ENCODE measurements at places on chromosomes 2 and 18.

GRCh38 chr2:20571231-20571630 is 79.7 kb downstream of the HS1BP3 start:
- DNase-seq: no peak

DNA sequence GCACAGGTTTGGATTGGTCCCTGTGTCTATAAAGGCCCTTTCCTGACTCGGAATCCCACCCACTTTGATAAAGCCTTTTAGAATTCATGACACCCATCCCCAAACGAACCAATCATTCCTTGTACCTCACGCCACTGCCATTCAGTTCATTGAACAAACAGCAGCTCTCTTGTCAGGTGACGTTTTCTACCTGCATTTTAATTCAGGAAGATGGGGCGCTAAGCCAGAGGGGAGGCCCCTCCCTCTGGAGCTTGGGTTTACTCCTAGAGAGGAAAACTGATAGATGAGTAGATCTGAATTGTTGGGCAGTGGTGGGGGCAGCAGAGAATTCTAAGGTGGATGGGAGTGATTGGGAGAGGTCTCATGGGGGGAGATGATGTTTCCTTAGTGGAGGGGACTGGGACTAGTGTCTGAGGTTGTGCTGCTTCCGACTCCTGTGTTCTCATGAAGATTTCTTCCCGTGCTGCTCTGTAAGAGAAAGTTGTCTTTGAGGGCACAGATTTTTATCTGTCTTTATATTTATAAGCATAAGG is 9.6 kb downstream of the RRM2 start:
- DNase-seq: no peak

DNA sequence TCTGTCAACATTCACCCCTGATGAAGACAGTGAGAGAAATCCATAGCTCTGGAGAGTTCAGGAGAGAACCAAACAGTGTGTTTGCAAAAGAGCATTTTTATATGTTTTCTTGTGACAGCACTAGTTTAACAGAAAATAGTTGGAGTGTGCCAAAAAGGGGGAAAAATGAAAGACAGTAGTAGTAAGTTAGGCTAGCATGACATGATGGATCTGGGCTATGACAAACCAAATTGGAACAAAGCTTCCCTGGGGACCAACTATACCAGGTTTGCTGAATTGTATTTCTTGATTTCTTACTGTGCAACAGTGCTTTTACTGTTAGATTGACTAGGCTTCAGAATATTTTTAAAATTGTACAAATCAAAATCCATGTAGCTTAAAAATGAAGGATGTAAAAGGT is 159.8 kb downstream of the ARHGAP15 start:
- no peak for DNase-seq

DNA sequence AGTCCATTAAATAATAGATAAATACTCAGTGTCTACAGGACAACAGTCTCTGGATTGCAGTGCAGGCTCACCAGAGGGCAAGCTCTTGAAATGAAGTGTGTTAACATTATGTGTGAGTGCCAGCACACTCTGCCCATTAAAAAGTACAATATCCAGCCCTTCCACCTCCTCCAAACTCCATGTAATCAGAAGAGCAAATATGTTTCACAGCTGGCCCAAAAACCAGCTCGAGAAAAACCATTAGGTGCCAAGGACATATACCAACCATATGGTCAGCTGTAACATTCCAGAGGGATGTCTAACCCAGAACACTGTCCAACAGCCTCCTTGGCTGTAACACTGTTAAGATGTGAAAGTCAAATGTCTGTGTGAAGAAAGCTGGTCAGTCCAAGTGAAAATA is 112.2 kb downstream of the ZNF385B start:
- no peak for DNase-seq

DNA sequence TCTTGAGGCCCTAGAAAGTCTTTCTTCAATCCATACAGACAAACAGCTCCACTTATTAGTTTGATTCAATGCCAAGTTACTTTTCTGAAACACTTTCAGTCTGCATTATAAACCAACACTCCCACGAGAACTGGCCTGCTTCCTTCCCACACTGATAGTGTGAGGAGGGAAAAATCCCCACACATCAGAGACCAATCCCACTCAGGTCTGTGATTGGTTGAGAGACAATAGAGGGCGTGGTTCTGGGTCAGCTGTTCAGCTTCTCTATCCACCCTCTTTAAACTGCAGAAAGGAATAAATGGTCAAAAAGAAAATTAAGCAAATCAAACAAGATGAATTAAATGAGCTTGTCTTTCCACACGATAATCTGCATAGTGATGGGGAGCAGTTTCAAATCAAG is 152.5 kb downstream of the NRP2 start:
- DNase-seq: no peak

- no peak for DNase-seq
These were observed 14.6 kb downstream of the PARD6G start for GRCh38 chr18:80232710-80233109.

DNA sequence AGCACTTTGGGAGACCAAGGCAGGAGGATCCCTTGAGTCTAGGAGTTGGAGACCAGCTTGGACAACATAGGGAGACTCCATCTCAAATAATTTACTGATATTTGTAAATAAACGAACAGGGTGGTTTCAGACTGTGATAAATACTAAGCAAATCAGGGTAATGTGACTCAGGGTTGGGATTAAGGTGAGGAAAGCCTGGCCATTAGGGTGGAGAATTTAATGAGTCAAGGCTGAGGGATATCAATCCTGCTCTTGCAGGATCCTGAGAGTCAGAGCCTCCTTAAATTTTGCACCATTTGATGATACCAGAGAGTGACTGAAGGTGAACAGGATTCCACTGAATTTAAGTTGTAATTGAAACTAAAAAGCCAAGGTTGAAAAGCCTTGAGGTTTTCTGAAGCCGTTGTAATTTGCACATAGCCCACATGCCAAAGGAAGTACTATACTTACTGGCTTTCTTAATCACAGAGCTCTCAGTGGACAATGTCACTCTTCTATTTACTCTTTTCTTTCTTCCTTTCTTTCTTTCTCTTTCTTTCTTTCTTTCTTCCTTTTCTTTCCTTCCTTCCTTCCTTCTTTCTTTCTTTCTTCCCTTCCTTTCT is 28.6 kb upstream of the AP1S3 start:
- no peak for DNase-seq

DNA sequence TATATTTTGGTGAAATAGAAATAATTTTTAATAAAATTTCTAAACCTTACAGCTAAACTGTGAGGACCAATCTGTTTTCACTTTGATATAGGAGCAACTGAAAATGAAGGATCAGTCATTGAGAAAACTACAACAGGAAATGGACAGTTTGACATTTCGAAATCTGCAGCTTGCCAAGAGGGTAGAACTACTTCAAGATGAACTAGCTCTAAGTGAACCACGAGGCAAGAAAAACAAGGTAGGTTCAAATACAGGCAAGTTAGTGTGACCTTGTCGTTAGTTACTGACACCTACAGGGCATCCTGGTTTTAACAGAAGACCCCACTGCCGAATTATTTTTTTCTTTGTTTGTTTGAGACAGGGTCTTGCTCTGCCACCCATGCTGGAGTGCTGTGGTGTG is 75.5 kb upstream of the STON1 start:
- DNase-seq: no peak

DNA sequence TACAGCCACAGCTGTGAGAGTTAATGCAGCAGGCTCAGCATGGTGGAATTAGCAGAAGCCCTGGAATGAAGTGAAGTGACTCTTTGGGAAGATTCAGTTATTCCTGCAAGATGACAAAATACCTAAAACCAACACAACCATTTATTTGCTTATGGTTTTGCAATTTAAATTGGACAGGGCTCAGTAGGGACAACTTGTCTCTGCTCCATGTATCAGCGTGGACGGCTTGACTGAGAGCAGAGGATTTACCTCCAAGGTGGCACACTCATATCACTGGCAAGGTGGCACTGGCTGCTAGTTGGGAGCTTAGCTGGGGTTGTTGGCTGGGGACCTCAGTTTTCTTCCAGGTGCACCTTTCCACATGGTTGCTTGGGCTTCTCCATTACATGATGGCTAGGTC is 58.3 kb downstream of the LTBP1 start:
- no peak for DNase-seq

DNA sequence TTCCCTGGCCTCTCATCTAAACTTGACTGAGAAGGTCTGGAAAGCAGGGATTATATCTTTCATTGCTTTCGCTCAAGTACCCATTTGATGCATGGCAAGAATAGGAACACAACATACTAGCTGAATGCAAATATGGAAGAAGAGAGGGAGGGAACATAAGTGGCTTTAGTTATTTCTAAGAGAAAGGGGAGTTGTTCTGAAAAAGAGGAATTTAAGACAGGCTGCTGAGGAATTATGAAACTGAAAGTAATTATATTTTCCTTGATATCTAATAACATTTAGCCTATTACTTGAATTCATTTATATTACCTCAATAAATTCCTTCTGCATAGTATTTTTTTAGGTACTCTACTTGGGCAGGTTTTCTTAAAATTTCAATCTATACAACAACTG is 105.8 kb upstream of the TTN start:
- DNase-seq: no peak

- DNase-seq: no peak
These were observed 288.9 kb upstream of the ETAA1 start for GRCh38 chr2:67108231-67108630.

GRCh38 chr2:26521054-26521912 is 43.4 kb upstream of the OTOF start:
- DNase-seq: no peak

DNA sequence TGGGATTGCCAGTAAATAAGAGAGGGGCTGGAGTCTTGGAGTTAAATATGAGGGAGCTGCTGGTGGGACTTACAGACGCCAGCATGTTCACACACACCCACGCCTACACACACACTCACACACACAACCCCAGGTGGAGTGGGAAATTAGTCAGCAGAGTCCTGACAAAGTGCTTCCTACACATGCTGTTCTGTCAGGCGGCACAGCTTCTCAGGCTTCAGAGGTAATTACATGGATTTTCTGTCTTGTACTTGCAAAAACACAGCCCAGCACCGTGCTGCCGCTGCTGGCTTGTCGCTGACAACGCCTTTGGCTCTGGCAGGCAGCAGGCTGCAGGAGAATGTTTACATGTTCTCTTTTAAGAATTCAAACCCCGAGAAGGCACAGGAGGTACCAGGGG is 1186.3 kb upstream of the CELF4 start:
- no peak for DNase-seq

GRCh38 chr2:134553657-134554056 is 165.1 kb downstream of the TMEM163 start:
- DNase-seq: no peak

DNA sequence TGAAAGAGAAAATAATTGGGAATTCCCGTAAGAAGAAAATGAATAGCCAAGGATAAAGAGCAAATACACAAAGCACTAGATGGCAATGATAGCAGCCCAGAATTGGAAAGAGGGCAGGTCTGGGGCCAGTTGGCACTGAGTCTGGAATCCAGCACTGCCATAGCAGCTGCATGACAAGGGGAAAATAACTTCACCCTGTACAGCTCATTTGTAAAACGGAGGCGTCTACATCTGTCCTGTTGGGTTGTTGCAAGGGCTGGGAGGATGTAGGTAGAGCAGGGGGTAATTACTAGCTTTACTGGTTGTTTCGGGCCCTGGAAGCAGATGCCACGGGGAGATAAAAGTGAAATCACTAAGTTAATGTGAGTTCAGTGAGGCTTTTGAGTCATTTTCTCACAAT is 110.0 kb upstream of the RASGRP3 start:
- DNase-seq: no peak

DNA sequence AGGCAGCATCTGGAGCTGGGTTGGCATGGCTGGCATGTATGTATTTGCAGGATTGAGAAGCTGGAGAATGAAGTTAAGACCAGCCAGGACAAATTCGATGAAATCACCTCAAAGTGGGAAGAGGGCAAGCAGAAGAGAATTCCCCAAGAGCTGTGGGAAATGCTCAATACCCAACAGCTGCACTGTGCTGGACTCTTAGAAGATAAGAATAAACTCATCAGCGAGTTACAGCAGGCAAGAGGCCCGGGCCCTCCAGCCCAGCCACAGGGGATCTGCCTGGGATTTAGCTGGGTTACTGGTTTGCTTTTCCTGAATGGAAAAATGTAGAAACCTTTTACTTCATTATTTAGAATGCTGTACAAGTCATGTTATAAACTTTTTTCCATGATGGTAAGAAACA is 22.5 kb downstream of the DRC1 start:
- no peak for DNase-seq

DNA sequence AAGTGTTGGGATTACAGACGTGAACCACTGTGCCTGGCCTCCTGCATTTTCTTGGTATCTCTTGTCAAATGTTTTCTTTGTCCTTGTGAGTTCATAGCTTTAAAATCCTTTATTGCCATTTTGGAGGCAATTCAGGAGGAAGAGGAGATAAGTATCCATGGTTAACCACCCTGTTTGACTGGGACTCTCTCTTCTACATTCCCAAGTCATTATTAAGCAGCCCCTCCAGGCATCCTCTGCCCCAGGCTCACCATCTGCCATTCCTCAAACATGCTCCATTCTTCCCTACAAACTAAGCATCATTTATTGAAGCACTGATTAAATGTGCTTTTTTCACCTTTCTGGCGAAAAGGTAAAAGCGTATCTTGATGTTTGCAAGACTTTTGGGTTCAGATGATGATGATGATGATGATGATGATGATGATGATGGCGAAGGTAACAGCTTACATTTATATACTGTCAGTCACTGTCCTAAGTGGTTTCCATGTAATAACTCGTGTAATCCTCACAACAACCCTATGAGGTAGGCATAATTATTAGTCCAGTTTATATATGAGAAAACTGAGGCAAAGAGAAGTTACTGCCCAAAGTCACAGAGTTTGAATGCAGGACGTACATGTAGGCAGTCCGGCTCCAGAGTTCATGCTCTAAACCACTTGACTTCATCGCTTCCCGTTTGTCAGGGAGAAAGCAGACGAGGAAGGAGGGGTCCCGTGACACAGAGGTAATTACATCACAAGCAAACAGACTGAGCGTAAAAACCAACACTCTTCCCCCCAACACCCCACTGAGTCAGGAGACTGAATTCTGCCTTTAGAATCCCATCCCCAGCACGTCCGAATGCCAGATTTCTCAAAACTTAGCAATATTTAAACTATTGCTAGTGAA is 69.7 kb upstream of the ACKR3 start:
- DNase-seq: no peak

GRCh38 chr18:27121108-27121507 is 64.0 kb downstream of the CHST9 start:
- DNase-seq: no peak

DNA sequence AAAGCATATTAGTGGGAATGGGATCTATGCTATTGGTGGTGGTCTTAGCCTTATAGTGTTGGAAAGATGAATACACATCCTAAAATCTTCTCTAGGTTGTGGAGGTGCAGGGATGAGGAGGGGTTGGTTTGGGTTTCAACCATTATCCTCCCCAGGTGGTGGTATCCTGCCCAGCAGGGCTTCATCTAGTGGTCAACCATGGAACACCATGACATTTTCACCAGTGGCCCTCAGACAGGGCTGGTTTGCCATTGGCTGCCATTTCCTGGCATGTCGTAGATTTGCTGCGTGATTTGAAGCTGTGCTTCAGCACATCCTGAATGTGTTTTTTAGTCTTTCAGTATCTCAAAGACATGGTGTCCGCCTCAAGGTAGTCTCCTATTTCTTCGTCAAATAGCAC is 391.2 kb upstream of the HNRNPA3 start:
- no peak for DNase-seq

DNA sequence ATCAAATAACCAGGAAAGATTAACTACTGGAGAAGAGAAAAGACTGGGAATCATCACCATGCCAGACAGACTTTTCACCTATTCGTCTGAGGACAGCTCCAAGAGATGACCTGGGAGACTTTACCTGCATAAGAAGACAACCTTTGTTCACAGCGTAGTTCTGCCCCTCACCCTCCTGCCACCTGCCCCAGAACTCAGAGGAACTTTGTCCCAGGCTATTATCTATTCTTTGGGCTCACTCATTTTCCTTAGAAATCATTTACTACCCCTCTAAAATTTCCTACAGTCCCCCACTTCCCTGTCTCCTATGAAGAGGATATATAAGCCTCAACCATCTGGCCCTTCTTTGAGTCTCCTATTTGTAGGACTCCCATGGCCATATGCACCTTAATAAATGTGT is 19.3 kb upstream of the COPS8 start:
- no peak for DNase-seq

Measured in esophagus squamous epithelium (tissue), 5 donors.